ENCODE measurements at places on chromosomes 2 and 18.

DNA sequence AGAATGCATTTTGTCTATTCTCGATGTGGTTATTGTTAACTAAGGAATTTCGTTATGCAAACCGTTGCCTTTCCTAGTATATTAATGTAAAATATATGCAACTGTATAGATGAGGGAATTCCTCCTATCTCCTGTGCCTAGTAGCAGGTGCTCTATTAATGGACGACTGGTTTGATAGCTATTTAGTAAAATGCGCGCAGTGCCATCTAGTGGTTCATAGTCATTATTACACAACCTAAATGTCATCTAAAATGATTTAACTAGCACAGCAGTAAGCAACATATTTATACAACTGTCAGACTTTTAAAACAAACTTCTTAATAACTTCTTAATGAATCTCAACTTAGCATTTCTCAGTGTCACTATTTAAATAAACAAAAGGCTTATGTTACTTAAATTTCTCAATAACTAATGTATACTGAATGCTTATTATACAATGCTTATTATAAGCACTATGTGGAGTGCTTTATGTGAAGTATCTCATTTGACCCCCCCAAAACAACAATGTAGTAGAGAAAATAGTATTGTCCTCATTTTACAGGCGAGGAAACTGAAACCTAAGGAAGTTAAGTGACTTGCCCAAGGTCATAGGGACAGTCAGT lies 77.9 kb downstream of the DTNA start:
- DNase-seq, result no peak

GRCh38 chr2:232075859-232076258 lies 114.3 kb downstream of the DIS3L2 start:
- no peak for DNase-seq

- no peak for DNase-seq
Measured at GRCh38 chr2:140246058-140246457, 1465.9 kb upstream of the NXPH2 start.

DNA sequence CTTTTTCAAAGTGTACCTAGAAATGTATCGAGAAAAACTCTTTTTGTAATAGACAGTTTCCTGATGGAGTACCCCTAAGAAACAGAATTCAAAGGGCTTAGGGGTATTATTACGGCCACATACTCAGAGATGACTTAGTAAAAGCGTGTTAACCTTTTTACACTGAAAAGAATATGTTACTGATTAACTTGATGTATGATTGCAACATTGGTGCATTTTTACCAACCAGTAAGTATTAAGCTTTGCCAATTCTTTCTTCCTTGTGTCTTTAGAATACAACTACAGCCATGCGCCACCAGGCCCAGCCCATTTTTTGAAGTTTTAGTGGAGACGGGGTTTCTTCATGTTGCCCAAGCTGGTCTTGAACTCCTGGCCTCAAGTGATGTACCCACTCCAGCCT lies 1997.0 kb upstream of the LRRTM1 start:
- DNase-seq, result no peak

GRCh38 chr2:64655018-64655664 lies 1.4 kb upstream of the SERTAD2 start:
- DNase-seq, result no peak

GRCh38 chr2:184463102-184463865 lies 135.0 kb upstream of the ZNF804A start:
- no peak for DNase-seq

- no peak for DNase-seq
Measured at GRCh38 chr2:43609290-43609918, 13.6 kb upstream of the THADA start.

DNA sequence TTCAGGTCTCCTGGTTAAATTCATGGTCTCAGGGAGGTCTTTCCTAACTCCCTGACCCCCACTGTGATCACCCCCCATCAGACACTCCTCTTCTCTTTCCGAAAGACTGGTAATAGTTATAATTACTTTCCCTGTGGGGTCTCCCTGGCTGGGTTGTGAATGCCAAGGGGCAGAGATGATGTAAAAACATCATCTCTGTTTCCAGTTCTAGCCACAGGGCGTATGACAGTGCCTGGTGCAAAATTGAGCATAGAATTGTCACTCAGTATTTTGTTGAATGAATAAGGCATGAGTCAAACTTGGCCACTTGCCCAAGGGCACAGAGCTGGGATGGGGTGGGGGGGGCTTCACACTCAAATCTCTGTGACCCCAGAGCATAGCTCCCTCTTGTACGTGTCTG lies 65.2 kb downstream of the LTBP1 start:
- DNase-seq, result no peak

DNA sequence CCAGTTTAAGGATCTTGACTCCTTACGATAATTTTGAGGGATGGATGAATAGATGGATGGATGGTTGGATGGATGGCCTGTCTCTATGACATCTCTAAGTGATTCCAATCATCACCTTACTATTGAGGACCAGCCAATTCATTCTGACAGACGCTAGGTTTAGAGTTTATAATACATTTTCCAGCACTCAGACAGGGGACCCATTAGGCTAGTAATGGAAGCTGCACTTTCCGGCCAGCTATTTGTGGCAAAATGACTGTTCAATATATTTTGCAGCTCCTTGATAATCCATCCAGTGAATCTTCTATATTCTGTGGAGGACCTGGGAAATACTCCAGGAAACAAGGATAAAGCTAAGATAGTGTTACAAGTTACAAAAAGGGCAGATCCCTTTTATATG lies 262.9 kb downstream of the TDRD15 start:
- no peak for DNase-seq

- DNase-seq, result no peak
Measured at GRCh38 chr2:206856513-206856912, 82.8 kb upstream of the CPO start.

- no peak for DNase-seq
Measured at GRCh38 chr2:178418426-178418825, 32.5 kb downstream of the PRKRA start.

DNA sequence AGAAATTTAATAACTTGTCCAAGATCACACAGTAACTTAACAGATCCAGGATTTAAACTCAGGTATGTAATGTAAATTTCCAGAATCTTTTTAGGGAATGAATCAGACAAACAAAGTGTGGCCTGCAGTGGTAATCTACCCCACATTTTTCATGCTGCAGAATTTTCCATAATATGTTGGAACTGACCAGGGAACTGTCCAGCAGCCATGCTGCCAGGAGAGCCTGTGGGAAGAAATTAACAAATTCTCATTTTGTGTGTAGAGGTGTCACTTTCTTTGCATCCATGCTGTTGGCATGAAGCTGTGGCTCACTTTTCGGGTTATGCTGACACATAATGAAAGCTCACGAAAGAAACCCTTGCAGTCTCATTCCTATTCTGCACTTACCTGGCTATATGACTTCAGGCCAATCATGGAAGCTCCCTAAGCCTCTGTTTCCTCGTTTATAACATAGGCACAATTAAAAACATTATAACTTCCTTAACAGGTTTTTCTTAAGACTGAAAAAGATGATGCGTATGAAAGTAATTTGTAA lies 54.7 kb downstream of the CDKL4 start:
- DNase-seq, result no peak

DNA sequence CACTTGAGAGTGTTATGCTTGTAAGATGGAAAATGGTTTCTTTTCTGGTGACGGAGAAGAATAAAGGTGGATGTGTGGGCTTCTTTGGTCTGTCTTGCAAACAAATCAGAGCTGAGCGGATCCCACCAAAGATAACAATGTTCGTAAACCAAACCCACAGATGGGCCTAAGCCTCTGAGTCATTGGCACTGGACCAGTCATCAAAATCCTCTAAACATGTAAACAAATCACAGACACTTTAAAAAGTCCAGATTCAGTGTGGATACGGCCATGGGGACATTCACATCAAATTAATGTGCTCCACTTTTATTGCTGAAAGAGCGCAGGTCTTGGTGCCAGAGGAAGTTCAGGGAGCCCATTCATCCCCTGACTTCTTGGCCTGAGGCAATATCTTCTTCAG lies 60.5 kb upstream of the TMEM200C start:
- no peak for DNase-seq

DNA sequence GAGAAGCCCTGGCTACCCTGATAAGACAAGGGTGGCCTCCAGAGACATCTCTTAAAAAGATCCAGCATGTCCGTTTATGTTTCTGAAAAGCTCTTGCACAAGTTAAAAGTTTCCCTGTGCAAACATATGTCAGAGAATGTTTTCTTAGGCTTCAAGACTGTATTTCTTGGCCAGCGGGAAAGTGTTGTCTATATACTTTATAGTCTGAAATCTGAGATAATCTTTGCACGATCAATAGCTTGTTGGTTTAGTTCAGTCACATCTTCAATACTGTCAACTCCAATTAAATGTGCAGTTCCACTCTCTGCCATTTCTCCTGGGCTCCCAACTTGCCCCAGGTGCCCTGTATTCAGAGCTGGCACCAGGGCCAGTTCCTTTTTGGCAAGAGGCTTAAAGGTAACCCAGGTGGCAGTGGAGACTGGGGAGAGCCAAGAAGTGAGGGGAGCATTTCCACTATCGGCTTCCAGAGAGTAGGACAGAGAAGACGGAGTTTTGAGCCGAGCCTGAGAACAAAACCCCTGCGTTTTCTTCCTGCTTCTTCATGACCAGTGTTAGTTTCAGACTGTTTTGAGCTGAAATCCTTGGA lies 64.4 kb downstream of the ACOXL start:
- DNase-seq, result no peak

GRCh38 chr2:8835279-8835678 lies 2.1 kb downstream of the KIDINS220 start:
- DNase-seq, result no peak
